Chondrocyte (in vitro differentiated cells): ENCODE measurements at places on chromosomes 5 and 9. TPM values are rescaled to one million over a fixed set of nuclear protein-coding genes. Genes with fewer than 3 reads are reported as not detected.
A peak's percentile ranks its signal among the peaks of the same experiment; 100 is the strongest.

GRCh38 chr9:111902391-111903139, 6.0 kb downstream of the UGCG start:
- DNase-seq = no peak

DNA sequence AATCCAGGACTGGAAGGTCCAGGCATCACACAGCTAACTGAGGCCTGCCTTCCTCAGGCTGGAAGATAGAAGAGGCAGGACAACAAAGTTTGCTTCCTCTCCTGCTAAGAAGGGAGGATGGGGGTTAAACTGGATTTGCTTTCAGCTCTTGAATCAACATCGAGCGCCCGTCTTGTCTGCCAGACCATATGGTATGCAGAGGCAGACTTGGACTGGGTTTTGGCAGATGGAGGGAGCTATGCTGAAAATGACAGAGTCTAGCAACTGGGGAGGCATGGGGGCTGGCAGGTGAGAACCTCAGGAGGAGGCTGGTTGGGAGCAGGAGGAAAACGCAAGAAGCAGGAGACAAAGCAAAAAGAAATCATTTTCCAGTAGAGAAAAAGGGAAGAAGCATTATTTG, 289.5 kb upstream of the IL12B start:
- no peak for DNase-seq

DNA sequence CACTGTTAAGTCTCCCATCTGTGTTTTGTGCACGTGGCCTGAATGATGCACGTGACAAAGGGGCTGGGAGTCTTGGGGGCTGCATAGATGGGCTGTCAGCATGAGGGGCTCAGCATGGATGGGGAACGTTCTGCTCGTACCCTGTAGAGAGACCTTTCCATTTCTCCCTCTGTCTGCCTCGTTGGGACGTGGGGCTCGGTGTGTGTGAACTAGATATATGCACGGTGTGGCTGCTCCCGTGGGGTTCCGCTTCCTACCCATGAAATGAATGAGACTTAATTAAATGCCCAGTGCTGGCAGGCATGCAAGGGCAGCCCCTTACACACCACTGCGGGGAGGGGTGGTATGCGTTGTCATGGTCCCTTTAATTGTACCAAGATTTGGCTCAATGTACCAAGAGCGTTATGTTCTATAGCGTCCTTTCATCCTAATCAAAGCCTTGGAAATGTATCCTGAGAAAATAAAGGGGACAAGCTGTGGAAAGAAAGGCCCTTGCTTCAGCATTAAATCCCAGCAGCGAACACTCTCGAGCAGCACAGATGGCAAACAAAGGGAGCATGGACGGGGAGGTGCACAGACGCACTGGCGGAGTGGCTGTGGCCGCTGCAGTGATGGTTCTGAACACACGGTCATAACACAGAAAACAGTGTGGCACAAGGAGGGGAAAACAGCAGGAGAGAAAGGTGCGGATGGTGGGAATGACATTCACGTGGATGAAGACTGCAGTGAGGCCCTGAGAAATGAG, 66.8 kb downstream of the RASGEF1C start:
- DNase-seq = no peak

GRCh38 chr5:128144491-128144890, 60.9 kb downstream of the SLC12A2 start:
- no peak for DNase-seq

GRCh38 chr5:136018814-136019783, 9.7 kb upstream of the TGFBI start:
- no peak for DNase-seq

- DNase-seq = peak; percentile 34
Observed at GRCh38 chr5:133253070-133253469, 201.3 kb downstream of the HSPA4 start.

- DNase-seq = no peak
Observed at GRCh38 chr5:42059291-42059690, 134.2 kb downstream of the FBXO4 start.

- DNase-seq = no peak
Observed at GRCh38 chr5:161299053-161299452, 247.5 kb downstream of the GABRB2 start.

GRCh38 chr9:13284011-13284410, 4.5 kb upstream of the MPDZ start:
- DNase-seq = no peak

DNA sequence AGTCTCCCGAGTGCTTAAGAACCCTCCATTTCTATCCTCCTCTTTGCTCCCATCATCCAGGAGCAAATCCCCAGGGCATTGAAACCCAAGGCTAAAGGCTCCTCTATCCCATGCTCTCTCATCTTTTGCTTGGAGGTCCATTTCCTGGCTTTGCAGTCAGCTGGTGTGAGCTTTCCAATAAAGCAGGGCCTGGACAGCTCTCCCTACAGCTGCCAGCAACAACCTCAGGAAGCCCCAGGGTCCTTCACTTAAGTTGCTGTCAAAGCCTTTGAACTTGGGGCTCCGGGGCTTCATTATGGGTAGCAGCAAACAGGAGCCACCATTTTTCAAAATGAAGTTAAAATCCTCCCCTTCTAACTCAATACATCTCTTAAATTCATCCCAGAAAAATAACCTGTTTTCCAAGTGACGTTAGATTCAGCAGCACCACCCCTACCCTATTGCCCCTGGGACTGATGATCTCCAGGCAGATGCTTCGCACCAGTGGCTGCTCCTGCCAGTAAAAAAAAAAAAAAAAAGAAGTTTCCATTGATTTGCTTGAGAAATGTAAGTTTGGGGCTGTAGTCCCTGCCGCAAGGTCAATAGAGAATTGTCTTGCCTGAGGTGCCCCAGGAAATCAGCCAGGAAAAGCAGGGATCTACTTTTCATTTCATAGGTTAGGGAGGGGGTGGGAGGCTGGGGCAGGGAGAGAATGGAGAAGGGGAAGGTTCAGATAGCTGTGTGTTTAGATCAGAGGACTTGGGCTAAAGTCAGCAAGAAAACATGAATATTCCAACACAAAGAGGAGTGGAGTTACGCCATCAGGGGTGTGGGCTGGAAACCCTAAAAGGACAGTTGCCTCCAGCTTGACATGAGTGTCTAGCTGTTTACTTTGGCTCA, 83.8 kb upstream of the IL6ST start:
- no peak for DNase-seq

DNA sequence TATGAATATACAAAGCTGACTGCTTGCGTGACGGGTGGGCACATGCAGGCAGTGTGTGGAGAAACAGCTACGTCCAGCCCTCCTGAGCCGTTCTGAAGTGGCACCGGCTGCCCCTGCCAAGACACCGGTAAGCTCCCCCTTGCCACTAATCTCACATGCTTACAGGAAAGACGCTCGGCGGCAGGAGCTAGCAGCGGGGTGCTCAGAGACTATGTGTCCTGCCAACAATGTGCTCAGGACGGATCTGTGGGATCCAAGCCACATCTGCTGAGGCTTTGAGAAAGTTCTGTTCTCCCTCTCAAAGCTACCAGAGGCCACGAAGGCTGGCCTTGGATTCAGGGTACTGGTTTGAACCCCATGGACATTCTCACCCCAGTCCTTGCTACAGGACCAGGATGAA, 157.2 kb upstream of the PHYKPL start:
- peak; percentile 74 for DNase-seq

GRCh38 chr9:124139001-124139400, 118.7 kb upstream of the NEK6 start:
- no peak for DNase-seq

DNA sequence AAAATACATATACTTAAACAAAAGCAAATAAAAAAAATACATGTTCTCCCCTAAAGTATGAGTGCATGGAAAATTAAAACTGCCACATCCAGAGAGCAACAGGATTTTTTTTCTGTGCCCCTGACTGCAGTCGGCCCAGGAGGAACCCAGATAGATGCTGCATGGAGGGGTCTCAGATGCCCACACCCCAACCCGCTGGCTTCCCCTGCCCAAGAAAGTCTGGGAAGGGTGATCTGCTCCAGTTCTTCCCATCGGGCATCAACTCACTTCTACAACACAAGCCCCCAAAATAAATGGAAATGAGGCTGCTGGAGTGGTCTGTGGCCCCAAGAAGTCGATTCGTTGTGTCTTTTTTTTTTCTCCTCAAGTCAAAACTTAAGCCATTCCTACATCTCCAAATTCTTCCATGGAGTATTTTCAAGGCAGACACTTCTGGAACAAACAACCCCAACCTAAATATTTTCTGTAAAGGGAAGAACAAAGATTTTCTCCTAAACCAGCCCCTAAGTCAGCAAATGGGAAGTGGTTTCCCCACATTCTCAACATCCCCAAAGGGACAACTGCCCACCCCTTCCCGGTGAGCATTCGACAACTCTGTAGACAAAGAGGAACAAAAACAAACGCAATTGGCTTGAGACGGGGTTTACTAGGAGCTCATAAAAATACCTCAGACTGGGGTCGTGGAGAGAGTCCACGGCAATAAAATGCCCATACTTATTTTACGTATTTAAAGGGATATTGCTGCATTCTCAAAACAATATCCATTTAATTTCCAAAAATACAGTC, 46.7 kb downstream of the ROR2 start:
- no peak for DNase-seq

- no peak for DNase-seq
Observed at GRCh38 chr5:93676704-93677103, 64.7 kb downstream of the POU5F2 start.

GRCh38 chr5:103166706-103167105, 46.6 kb downstream of the PPIP5K2 start:
- no peak for DNase-seq

- no peak for DNase-seq
Observed at GRCh38 chr9:82081496-82081895, 92.9 kb downstream of the SPATA31D1 start.

DNA sequence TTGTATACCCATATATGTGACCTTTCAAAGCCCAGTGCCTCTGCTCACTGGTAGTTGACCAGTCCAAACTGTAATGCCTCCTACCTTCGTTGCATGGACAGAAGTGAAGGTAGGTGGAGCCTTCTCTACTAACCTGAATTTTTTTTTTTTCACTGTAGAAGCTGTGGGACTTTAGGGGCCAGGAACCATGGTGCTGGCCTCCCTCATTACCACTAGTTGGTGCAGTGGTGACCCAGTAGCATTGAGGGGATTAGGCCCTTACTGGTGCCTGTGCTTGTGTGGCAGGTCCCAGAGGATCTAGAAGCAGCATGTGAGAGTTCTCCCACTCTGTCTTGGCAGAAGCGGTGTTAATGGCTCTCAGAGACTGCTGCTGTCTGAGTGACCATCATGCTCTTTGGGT, 2.3 kb downstream of the RALGPS1 start:
- no peak for DNase-seq

GRCh38 chr5:161663431-161663830, 22.1 kb upstream of the GABRA6 start:
- no peak for DNase-seq

DNA sequence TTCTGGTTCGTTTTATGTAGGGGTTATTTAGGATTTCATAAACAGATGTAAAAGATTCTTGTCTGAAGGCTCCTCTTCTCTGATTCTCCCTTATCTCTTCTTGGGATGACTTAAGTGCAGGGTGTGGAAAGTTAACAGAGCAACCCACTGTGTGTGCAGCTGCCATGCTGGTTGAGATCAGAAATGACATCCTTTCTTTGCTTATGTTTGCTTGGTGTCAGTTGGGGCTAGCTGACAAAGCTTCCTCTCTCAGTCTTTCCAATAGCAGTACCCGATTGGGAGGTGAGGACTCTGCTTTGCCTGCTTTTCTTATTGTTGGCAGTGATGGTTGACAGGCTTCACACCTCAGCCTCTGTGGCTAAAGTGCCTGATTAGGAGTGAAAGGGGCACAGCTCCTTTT, 26.5 kb downstream of the OGN start:
- DNase-seq = no peak

DNA sequence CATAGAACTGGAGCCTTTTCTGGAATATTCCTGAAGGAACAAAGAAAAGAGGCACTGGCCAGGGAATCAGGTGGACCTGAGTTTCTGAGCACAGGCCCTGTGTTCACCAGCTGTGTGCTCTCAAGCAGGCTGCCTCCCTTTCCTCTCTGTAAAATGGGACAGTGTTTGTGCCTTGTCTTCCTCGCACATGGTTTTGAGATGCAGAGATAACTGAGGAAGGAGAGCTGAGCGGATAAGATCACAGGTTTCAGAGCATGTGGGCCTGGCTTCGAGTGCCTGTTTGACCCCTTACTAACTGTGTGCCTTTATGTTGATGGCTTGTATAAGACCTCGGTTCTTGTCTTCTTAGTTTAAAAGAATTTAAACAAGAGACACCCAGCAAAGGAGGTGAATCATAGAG, 46.2 kb upstream of the HAND1 start:
- DNase-seq = no peak

DNA sequence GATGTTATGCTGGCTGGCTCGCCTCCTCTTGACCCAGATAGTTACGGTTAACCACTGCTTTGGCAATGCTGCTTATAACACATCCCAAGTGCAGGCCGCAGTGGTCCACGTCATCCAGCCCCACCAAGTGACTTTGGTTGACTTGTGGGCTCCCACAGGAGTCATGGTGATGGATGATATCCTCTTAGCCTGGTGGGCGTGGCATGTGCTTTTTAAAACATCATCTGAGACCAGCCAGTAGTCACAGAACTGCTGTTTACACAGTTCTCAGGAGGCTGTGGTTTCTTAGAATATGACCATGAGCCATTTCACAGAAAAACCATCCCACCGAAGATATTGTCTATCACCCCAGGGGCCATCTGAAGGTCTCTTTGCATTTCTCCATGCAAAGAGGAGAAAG, 216.9 kb downstream of the SH3GL2 start:
- no peak for DNase-seq

DNA sequence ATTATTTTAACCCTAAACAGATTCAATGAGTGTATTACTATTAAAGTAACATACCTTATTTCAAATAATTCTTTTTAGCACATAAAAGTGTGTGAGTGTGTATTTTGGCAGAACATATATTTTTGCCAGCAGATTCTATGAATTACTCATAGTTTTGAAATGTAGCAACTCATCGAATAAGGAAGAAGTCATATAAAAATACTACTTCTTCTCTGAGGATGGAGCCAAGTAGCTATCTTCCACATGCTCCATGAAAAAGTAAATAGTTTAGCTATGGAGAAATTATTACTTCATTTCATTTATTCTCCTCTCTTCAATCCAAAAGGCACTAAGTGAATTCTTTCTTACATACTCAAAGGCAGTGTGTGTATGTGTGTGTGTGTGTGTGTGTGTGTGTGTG, 1090.4 kb upstream of the CDH6 start:
- no peak for DNase-seq

GRCh38 chr5:96111080-96111756, 149.6 kb upstream of the ELL2 start:
- no peak for DNase-seq

DNA sequence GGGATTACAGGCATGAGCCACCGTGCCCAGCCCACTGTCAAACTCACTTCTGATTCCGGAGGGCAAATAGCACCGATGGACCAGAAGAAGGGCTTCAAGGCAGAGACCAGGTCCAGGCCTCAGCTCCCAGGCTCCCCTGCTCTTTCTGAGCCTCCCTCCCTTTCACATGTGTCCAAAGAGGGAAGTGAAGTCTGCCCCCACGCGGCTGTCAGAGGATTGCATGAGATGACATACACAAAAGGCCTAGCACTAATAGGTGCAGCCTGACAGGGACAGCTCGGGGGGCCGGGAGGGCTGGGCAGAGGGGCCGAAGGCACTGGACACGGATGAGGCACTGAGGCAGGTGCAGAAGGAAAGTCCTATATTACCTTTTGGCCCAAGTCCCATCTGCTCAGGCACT, 16.1 kb downstream of the FBP1 start:
- DNase-seq = no peak

NPDC1 gene
- 88.1 to 90.8 TPM (median 88.7 TPM) in 3 replicates for total RNA-seq

UNC5A gene
- total RNA-seq = 0.15 to 0.18 TPM (median 0.17 TPM) in 3 replicates

MARCOL gene
- not detected in 3 replicates for total RNA-seq

CARD6 gene
- 0.36 to 0.72 TPM (median 0.53 TPM) in 3 replicates for total RNA-seq

ALDH1A1 gene
- 0.27 TPM in 1 of 3 replicates, not detected in the others for total RNA-seq

PCDHGB4 gene
- total RNA-seq = 12.6 to 14.2 TPM (median 14.2 TPM) in 3 replicates

CLTA gene
- total RNA-seq = 200 to 243 TPM (median 240 TPM) in 3 replicates

PTTG1 gene
- 8.6 to 19.7 TPM (median 15.5 TPM) in 3 replicates for total RNA-seq

MED10 gene
- total RNA-seq = 25.1 to 34.9 TPM (median 34.6 TPM) in 3 replicates

SMARCA2 gene
- total RNA-seq = 82.5 to 158 TPM (median 95.1 TPM) in 3 replicates

TNFSF8 gene
- total RNA-seq = not detected in 3 replicates
